ENCODE measurements at places on chromosomes 2 and 18. TPM values are rescaled to one million over a fixed set of nuclear protein-coding genes. Genes with fewer than 3 reads are reported as not detected.

DNA sequence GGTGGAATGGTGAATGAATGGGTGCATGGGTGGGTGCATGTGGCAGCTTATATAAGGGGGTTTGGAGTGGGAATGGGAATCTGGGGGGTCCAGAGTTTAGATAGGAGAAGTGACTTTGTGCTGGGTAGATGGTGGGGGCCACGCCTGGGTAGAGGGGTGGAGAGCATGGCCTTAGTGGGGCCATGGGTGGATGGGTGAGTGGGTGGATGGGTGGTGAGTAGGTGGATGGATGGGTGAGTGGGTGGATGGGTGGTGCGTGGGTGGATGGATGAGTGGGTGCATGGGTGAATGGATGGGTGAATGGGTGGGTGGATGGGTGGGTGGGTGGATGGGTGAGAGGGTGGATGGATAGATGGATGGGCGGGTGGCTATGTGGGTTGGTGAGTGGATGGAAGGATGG lies 53.9 kb downstream of the MYO7B start:
- no peaks in the 10 kb centered on the region for H3K4me1 ChIP-seq
- H3K27me3 ChIP-seq = no peaks in the 10 kb centered on the region
- no peaks in the 10 kb centered on the region for H3K36me3 ChIP-seq

- no peak for DNase-seq
- H3K4me3 ChIP-seq = peak within 1 kb of the TSS; percentile 56
- H3K27ac ChIP-seq = peak within 1 kb of the TSS; percentile 97
- H3K4me1 ChIP-seq = peaks cover 31% of the 10 kb centered on the region
Observed at GRCh38 chr2:241858206-241859016, at the start of gene PDCD1. Gene PDCD1, minus strand, starts transcription at chr2:241858894. Its CDS starts 56 bp downstream, at chr2:241858838.

GRCh38 chr2:231673348-231673770 lies 35.0 kb upstream of the PTMA start:
- H3K4me1 ChIP-seq = peaks cover 60% of the 10 kb centered on the region
- H3K27me3 ChIP-seq = no peaks in the 10 kb centered on the region
- H3K27ac ChIP-seq = peak overlapping the region; percentile 98
- H3K36me3 ChIP-seq = no peaks in the 10 kb centered on the region
- peak overlapping the region; percentile 68 for H3K4me3 ChIP-seq
- no peak for DNase-seq

DNA sequence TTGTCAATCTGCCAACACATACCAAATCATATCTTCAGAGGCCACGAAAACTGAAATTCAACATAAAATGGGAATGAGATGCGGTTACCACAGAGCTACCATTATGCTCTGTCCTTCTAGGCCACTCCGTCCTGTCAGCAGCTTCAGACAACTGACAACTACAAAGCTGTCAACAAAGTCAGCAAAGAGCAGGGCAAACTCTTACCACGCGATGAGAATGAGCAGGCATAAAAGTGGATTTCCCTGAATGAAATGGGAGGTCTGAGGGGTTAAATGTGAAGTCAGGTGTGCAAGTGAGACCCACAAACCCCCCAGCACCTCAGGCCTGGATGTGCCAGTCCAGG lies 130.1 kb downstream of the LNPK start:
- H3K36me3 ChIP-seq = no peaks in the 10 kb centered on the region
- H3K27me3 ChIP-seq = no peaks in the 10 kb centered on the region
- H3K4me1 ChIP-seq = no peaks in the 10 kb centered on the region
- no peak overlapping the region for H3K27ac ChIP-seq
- DNase-seq = no peak

DNA sequence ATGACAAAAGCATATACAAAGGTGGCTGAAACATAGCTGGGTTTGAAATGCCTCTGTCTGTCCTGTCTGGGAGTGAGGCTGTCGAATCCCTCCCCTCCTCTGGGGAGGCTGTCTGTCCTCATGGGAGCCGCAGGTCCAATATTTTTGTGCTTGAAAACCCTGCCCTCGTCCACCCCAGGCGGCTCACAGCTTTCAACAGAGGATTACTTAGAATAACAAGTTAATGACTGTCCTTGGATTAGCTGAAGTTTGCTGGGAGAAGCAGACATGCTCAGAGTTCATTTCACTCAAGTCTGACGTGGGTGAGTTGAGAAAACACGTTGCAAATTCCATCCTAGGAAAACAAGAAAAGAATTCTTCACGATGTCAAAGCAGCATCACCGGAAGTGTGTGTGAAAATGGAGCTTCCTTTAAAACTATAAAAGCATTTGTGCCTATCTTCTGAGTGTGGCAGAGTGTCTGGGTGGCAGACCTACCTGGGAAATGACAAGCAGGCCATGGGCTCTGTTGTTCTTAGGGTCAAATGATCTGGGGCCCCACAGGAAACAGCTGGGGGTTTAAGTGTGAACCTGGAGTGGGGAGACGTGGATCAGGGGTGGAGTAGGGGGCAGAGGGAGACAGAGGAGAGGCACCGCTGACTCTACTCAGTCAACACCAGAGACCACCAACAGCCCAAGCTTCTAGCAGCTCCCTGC lies 77.1 kb downstream of the DDX1 start:
- no peaks in the 10 kb centered on the region for H3K36me3 ChIP-seq
- DNase-seq = no peak
- no peaks in the 10 kb centered on the region for H3K4me1 ChIP-seq
- H3K27ac ChIP-seq = no peak overlapping the region
- no peaks in the 10 kb centered on the region for H3K27me3 ChIP-seq
- no peak overlapping the region for H3K4me3 ChIP-seq

The GPR55 gene
- 30.1 TPM for total RNA-seq

The CD8B2 gene
- total RNA-seq = not detected

All from GM12878 (cell line).